NCI-H1436 treated with DMSO at 0.1 percent for 48 hours (cell line): ENCODE measurements at places on chromosomes 6 and 20.

GRCh38 chr6:47836639-47837038 lies 54.8 kb downstream of the OPN5 start:
- DNase-seq: no peak

DNA sequence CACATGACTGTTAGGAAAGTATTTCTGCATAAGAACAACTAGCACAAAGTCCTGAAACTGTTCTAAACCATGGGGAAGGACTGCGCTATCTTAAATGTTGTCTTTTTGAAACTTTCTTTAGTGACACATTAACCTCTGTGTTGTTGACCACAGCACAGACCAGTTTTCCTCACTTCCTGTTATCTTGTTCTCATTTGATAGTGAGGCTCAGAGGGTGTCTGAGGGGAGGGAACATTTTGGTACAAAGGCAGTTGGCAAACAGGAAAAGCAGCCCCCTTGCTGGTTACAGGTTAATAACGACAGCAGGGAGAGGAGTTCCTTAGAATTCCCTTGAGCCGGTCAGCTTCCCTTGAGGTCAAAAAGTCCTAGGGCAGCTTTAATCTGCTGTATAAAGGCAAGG lies 143.5 kb upstream of the BMP2 start:
- DNase-seq: no peak

- DNase-seq: no peak
These were observed 25.0 kb upstream of the HMGCLL1 start for GRCh38 chr6:55604021-55604420.

- DNase-seq: no peak
These were observed 12.7 kb downstream of the GCLC start for GRCh38 chr6:53532061-53532797.

DNA sequence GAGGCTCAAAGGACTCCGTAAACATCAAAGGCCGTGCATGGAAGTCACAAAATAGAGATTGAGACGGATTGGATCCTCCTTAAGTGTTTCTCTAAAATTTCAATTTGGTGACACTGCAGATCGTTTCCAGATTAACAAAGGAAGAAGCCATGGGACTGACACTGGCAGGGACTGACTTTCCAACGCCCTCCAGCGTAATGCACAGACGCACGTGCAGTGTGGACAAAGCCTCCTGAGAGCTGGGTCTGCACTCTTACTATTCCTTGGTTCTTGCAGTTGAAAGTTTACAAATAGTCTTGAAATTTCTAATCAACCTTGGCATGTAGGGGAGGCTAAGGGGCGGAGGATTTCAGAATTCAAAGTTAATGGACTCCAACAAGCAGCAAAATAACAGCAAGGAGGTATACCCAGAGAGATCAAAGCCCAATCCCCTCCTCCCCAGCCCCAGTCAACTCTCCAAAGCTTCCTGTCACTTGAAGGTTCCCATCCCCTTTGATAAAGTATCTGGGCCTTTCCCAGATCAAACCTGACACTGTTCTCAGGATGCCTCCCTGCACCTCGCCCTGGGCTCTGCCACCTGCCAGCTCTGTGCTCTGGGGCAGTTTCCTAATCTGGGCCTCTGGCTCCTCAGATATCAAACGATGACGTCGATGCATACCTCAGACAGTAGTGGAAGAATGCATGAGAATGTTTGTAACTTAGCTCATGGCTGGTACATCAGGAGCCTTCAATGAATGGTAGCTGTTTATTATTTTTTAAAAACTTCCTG lies 106.5 kb upstream of the TRAF3IP2 start:
- DNase-seq: no peak
